ENCODE measurements at places on chromosomes 5 and 9. TPM values are rescaled to one million over a fixed set of nuclear protein-coding genes. Genes with fewer than 3 reads are reported as not detected.

DNA sequence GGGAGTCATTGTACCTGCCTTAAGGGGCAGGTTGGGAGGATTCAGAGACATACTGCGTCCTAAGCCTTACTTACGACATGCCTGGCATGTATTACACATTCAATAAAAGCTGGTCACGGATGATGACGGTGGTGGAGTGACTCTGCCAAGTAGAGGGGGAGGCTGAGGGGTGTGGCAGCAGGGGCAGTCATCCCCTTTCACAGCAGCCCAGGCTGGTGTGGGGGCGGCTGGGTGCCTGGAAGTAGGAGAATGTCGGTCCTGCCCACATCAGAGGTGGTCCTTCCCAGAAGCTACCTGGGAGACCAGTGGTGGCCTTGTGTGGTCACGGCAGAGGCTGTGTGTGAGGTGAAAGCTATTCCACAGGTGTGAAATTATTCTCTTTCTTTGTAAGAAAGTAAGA lies 8.9 kb downstream of the ZBTB34 start:
- no peak for DNase-seq

DNA sequence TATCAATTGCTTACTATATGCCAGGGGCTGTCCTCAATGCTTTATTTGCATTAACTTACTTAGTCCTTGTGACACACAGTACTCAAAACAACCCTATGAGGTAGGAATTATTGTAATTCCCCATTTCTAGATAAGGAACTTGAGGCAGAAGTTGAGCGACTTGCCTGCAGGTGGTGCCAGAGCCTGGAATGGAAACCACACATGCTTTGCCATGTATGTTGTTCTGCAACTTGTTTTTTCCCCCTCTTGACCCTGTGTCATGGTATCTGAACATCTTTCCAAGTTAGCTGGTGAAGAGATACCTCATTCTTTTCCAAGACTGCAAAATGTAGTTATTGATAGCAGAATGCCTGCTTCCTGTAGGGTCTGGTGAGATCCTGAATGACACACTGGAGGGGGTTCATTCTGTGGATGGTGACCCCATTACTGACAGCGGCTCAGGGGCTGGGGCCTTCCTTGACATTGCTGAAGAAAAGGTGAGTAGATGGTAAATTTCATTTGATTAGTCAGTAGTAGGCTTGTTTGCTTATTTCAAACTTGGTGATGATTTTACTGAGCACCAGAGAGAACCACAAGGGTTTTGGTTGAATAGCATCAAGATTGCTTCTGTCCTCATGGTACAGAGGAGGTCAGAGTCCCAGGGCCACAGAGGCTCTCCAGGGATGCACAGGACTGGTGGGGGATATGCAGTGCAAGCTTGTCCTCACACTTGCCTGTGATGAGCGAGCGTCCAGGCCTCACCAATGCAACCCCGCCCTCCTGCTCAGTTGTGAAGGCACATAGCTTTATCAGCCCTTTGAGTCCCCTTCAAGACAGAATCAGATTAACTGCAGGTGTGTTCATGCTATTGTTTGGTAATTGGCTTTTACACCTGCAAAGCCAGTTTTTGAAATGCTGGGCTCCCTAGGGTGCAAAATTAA lies 57.0 kb downstream of the COL15A1 start:
- DNase-seq, result peak; percentile 17

Gene PITX1
- total RNA-seq, result 13.1 TPM

- DNase-seq, result no peak
Observed at GRCh38 chr5:139847790-139848507, 52.3 kb downstream of the PSD2 start.

GRCh38 chr5:141637767-141638419 lies 1.1 kb downstream of the RELL2 start:
- peak; percentile 37 for DNase-seq

Gene TNC
- total RNA-seq, result not detected

Gene DIRAS2
- not detected for total RNA-seq

Gene PCDHAC2
- not detected for total RNA-seq

Gene DMRT3
- total RNA-seq, result not detected

DNA sequence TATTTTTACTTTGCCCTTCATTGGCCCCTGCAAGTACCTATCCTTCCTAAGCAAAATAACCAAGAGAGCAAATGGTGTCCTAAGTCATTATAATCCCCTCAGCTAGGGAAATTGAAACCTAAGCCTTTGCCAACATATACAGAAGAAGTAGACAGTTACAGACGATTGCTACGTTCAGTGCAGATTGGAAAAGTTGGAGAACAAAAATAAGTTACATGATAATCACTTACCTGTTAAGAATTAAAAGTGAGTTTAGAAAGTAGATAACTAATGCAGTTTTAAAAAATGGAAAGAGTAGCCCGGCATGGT lies 244.8 kb downstream of the MPDZ start:
- no peak for DNase-seq

DNA sequence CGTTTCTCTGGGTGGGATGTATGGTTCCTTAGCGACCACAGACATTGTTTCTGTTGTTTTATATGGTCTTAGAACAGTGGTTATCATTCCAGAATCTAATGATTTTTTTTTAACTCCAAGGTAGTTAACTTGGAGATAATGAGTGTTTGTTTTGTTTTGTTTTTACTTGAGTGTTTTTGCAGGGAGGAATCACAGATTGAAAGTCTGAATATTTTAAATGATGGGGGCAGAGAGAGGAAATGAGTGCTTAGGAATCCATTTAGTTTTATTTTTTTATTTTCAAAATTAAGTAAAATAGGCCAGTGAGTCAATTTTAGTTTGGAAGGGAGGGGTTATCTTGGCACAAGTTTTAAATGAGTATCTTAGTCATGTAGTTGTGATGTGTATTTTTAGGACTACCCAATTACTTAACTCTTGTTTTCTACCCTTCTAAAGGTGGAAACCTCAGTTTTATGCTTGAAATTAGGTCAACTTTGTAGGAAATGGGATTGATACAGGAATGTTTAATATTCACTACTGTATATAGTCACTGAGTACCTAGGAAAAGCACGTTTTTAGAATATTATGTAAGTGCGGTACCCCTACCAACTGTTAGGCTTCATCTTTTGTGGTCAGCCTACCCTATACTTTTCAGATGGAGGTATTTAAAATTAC lies 2.0 kb downstream of the UBE2R2 start:
- DNase-seq, result no peak

Gene DRD1
- total RNA-seq, result not detected

Gene PNPLA7
- 0.21 TPM for total RNA-seq

Gene ANKRD55
- 0.11 TPM for total RNA-seq

- DNase-seq, result no peak
Observed at GRCh38 chr9:126532951-126533925, 80.5 kb upstream of the LMX1B start.

Gene LCN12
- 3.4 TPM for total RNA-seq

Gene CDH9
- total RNA-seq, result 0.24 TPM

GRCh38 chr5:113166261-113166660 lies 189.7 kb downstream of the DCP2 start:
- DNase-seq, result no peak

GRCh38 chr5:107218457-107219193 lies 452.1 kb downstream of the EFNA5 start:
- DNase-seq, result no peak

Gene FOXI1
- total RNA-seq, result not detected

Gene IQGAP2
- 83.3 TPM for total RNA-seq

GRCh38 chr9:133263557-133263956 lies 11.4 kb downstream of the ABO start:
- no peak for DNase-seq

- no peak for DNase-seq
Observed at GRCh38 chr5:137584262-137584661, 85.1 kb upstream of the SPOCK1 start.

Gene PCDHB14
- total RNA-seq, result 0.40 TPM

Gene C5orf58
- not detected for total RNA-seq

Gene GTF3C5
- total RNA-seq, result 66.9 TPM

DNA sequence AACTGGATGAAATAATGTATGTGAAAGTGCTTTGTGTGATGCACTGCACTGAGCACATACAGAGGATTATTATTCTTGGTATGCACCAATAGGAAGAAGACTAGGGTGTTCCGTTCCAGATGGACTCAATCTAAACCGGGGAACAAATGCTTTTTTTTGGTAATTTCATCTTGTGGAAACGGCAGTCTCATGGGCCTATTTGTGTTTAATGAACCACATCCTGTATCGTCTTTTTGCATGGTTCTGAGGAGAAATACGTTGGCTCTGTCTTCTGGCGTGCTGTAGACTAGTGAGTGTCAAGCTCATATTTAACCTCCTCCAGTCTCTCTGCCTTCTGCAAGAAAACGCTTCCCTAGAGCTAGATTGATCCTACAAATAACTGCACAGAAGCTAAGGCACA lies 30.0 kb downstream of the TRIM32 start:
- no peak for DNase-seq

DNA sequence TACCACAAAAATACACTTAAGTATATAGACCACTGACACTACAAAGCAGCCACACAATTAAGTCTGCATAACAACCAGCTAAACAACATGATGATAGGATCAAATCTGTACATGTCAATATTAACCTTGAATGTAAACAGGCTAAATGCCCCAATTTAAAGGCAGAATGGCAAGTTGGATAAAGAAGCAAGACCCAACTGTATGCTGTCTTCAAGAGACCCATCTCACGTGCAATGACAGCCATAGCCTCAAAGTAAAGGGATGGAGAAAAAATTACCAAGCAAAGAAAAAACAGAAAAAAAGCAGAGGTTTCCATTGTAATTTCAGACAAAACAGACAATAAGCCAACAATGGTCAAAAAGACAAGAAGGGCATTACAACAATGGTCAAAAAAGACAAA lies 77.3 kb upstream of the APC start:
- no peak for DNase-seq

DNA sequence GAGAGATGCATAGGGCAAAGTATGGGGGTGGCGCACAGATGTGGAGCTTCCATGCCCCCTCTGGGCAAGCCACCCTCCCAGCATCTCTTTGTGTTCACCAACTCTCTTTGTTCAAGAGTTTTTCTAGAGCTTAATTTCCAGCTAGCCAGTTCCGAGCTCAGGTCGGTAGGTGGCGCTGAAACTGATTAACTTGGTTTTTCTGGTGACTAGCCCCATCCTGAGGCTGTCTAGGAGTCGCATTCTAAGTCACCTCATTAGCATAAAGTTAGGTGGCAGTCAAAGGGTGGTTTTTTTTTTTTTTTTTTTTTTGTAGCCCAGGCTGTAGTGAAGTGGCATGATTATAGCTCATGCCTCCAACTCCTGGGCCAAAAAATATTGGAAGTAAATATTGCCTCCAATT lies 476.4 kb downstream of the KDM4C start:
- DNase-seq, result peak; percentile 52

DNA sequence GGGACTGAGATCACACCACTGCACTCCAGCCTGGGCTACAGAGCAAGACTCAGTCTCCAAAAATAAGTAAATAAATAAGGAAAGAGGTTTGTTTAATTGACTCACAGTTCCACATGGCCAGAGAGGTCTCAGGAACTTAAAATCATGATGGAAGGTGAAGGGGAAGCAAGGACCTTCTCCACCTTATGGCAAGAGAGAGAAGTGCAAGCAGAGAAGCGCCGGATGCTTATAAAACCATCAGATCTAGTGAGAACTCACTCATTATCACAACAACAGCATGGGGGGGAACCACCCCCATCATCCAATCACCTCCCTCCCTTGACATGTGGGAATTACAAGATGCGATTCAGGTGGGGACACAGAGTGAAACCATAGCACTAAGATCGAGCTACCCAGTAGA lies 22.8 kb upstream of the RGMB start:
- DNase-seq, result peak; percentile 31

GRCh38 chr5:96173366-96173765 lies 211.7 kb upstream of the ELL2 start:
- no peak for DNase-seq

- DNase-seq, result no peak
Observed at GRCh38 chr5:147560718-147561331, 51.0 kb upstream of the DPYSL3 start.

- no peak for DNase-seq
Observed at GRCh38 chr9:98886691-98887229, 56.9 kb upstream of the COL15A1 start.

DNA sequence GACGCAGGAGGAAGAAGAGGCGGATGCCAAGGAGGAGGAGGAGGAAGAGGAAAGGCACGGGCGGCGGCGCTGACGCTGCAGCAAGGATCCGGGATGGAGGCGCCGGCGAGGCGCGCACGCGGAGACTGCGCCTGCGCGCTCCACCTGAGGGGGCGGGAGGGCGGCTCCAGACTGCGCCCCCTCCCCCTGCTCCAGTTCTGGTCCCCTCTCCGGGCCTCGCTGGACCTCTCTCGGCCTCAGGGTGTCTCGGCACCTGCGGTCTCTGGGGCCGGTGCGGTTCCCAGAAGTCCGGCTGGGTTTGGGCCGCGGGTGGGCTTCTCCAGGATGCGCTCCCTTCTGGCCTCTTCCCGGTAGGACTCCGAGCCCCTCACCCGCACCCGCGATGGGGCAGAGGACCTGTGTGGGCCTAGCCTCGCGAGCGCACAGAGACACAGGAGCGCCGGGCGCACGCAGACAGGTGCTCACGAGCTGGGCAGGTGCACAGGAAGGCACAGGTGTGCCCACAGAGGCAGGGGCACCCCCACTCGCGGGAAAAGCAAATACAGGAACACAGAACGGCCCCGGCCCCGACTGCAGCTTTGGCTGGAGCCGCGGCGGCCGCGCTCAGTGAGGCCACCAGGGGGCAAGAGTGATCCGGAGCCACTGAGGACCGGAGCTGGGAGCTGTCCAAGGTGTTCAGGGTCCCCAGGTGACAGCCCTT lies at the start of gene NPDC1:
Gene NPDC1 (minus strand): TSS at position 90 of the 700 bp plus-strand sequence. CDS start 188 bp downstream, outside the sequence.
- peak; percentile 71 for DNase-seq

Gene SPATA31D4
- total RNA-seq, result not detected

- DNase-seq, result no peak
Observed at GRCh38 chr5:179123491-179124272, 63.5 kb downstream of the ZNF354C start.

DNA sequence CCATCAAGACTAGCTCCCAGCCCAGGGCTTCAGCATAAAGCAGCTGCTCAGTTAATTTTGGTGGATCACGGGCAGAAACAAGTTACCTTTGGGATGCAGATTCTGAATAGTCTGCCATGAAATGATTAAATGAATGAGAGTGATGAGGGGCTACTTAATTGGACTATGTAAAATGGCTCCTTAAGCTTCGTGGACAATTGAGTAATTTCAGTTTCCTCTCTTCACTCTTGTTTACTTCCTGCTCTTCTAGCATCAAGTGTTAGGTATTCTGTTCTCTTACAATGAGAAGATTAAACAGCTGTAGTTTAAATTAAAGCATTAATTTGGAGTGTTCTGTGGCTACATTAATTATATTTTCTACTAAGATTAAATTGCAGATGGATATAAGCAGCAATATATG lies 28.1 kb downstream of the PIK3R1 start:
- no peak for DNase-seq

DNA sequence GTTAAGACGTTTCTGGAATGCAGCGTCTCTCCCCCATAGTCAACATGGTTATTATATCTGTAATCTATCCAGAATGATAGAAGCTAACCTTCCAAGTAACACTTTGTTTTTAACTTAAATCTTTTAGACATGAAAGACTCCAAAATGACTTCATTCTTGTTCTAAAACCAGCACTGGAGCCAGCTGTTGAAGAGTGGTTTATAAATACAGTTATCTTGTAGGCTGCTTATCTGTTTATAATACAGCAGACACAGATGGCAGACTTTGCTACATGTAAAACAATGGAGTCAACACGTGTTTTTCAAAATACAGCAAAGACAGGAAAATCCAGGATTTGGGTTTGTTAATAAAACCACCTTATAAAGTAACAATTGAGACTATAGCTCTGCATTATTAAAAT lies 48.8 kb upstream of the RETREG1 start:
- no peak for DNase-seq

- peak; percentile 37 for DNase-seq
Observed at GRCh38 chr9:116646661-116647514, 40.2 kb upstream of the TRIM32 start.

GRCh38 chr9:91659529-91660495 lies 236.2 kb upstream of the NFIL3 start:
- no peak for DNase-seq

Gene SPATA31C1
- not detected for total RNA-seq
